ENCODE measurements at places on chromosomes 3 and 15.

DNA sequence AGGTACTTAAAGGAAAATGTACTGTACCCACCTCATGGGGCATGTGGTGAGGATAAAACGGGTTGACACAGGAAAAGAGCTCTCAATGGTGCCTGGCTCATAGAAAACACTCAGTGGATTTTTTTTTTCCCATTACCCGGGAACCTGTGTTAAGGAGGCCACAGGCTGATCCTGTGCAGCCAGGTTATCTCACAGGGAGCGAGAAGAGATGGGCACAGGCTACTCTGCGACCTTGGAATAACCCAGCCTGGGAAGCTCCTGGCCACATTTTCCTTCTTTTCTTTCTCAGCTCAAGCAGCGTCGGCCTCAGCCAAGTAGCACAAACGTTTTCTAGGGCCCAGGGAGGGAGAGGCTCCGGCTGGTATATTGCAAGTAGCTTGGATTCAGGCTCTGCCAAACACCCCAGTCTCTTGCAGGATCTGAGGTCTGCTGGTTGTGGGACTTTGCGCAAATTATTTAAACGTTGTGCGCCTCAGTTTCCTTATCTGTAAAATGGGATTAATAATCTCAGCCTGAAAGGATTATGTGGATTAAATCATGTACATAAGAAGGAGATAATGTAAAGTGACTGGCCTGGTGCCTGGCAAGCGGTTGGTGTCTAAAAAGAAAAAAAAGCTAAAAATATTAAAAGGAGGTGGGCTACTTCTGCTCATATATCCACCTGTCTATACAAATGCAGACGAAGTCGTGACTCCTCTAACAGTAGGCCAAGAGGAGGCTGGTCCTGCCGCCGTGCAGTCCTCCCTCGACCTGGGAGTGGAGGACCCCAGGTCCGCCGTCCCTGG lies 2.2 kb downstream of the FURIN start:
- DNase-seq, result peak; percentile 36

DNA sequence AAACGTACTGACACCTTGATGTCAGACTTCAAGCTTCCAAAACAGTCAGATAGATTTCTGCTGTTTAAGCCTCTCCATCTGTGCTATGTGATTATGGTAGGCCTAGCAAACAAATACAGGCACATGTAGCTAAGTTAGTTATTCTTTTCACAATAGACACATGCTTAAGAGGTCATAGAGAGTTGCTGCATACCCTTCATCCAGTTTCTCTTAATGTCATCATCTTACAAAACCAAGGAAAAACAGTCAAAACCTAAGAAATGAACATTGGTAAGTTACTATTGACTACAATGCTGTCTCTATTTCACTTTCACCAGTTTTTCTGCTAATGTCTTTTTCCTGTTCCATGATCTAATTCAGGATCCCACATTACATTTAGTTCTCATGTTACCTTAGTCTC lies 946.8 kb downstream of the TUSC7 start:
- no peak for DNase-seq

DNA sequence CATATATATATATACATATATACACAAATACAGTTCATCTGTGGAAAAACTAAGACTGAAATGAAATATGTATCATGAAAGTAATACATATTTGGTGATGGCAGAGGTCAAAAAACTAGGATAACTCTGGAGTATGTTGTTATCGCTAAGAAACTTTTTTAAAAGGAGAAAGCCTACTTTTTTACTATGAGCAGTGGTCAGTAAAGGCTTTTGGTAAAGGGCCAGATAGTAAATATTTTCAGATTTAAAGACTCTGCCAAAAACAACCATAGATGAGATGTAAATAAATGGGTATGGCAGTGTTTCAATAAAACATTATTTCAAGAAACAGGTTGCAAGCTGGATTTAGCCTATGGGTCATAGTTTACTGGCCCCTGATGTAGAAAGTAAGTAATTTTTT lies 93.8 kb upstream of the TGFBR2 start:
- no peak for DNase-seq

GRCh38 chr3:177680472-177680821 lies 483.2 kb upstream of the TBL1XR1 start:
- no peak for DNase-seq

Data from colonic mucosa (tissue), 4 donors.